ENCODE measurements at places on chromosomes 3 and 15. TPM values are rescaled to one million over a fixed set of nuclear protein-coding genes. Genes with fewer than 3 reads are reported as not detected.

The STAB1 gene
- total RNA-seq: 19.5 TPM

The ERC2 gene
- total RNA-seq: 0.28 TPM

The SAXO2 gene
- 0.80 TPM for total RNA-seq

The HIGD1A gene
- total RNA-seq: 82.9 TPM

GRCh38 chr15:52082197-52083036 is 30.2 kb downstream of the BCL2L10 start:
- no peak for DNase-seq

DNA sequence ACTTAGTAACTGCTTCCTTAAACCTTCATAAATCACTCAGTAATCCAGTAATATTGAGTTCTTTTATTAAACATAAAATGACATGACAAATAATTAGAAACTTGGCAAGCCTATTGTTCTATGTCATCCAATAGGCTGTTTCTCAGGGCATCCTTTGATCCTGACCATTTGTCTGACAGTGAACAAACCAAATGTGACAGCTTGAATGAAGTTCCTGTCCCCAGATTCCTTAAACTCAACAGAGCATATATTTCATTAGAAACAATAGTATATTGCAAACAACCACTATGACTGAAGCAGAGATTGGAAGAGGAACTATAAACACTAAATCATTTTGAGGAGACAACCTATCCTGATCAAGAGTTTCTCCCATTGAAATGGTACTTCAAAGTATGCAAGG is 113.6 kb upstream of the MDFIC2 start:
- no peak for DNase-seq

- DNase-seq: no peak
Measured at GRCh38 chr3:107446706-107447105, 69.5 kb downstream of the CCDC54 start.

GRCh38 chr3:31724651-31725050 is 191.9 kb downstream of the STT3B start:
- DNase-seq: no peak

- no peak for DNase-seq
Measured at GRCh38 chr3:150451329-150452048, 43.4 kb downstream of the TSC22D2 start.

- DNase-seq: no peak
Measured at GRCh38 chr3:192090586-192090985, 629.6 kb downstream of the PYDC2 start.

All from thymus (tissue), 14 donors.